CD4-positive, alpha-beta T cell treated with Interleukin-12 subunit alpha and Interleukin-12 subunit beta, for 1 hour (primary cell): ENCODE measurements at places on chromosomes 2 and 18.

DNA sequence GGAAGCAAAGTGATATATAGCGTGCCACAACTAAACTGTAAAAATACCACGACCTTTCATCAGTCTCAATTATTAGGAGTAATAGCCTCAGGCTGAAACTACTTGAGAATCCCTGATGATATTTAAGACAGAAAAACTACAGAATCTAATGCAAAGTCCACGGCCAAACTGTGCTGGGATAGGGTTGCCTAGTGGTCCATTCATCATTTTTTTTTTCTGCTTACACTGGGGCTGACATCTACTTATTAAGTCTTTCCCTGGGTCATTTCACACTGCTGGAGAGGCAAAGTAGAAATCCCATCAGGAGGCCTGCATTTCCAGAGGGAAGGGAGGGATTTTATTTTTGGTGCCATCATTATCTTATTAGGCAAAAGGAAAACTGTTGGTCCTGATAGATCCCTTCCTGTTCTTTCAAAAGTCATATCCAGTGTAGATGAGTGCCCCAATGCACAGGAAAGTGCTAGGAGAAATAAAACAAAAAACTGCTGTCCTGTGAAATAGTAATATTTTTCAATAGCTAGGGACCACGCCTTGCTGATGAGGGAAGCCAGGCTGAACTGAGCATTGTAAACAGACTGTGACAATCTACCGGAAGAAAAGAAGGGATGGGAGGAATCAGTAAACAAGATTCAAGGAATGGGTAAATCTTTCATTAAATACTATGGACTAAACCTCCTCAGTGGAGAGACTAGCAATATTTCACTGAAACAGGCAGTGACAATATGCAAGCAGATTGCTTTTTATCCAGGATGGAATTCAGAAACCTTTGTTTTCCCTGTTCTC, 644.3 kb downstream of the IRS1 start:
- DNase-seq = no peak

GRCh38 chr2:102166189-102166845, 20.5 kb upstream of the IL1RL2 start:
- no peak for DNase-seq

- no peak for DNase-seq
Measured at GRCh38 chr2:107148496-107148895, 262.5 kb upstream of the ST6GAL2 start.

DNA sequence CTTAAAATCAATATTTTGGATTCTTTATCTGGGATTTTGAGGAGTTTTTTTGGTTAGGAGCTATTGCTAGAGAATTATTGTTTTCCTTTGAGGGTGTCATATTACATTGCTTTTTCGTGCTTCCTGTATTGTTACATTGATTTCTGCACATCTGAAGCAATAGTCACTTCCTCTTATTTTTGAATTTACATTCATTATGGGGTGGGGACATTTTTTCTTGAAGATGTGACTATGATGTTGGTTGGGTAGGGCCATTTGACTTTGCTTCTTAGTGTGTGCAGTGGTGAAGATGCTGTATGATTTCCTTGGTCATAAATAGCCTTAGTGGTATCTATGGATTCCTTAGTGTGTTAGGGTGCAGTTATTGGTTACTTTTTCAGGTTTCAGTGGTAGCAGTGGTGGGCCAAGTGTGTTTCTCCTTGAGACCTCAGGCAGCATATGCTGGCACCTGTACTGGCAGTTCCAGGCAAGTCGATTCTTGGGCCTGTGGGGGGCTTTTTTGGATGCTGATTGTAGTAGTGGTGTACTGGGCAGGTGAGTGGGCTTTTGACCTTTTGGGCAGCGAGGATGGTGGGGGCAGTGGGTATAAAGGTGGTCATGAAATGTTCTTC, 61.8 kb downstream of the ARHGAP25 start:
- peak; percentile 40 for DNase-seq

- no peak for DNase-seq
Measured at GRCh38 chr2:103743195-103743594, 981.4 kb downstream of the TMEM182 start.

DNA sequence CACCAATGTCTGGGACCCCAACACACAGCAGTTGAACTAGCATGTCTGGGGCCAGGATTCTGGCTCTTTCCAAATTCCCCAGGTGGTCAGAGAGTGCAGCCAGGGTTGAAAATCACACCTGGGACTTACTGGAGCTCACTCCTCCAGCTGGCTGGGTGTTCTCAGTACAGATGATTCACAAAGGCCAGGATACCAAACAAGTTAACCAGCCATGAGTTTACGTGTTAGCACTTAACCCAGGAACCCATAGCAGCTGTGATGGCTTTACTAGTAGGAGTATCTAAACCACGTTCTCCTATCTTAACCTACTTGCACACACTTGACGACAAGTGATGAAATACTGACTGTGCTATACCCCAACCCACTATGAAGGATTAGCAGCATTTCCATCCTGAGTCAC, 222.8 kb downstream of the FBXO15 start:
- DNase-seq = no peak

GRCh38 chr2:188978291-188979081, 4.3 kb downstream of the COL3A1 start:
- no peak for DNase-seq

DNA sequence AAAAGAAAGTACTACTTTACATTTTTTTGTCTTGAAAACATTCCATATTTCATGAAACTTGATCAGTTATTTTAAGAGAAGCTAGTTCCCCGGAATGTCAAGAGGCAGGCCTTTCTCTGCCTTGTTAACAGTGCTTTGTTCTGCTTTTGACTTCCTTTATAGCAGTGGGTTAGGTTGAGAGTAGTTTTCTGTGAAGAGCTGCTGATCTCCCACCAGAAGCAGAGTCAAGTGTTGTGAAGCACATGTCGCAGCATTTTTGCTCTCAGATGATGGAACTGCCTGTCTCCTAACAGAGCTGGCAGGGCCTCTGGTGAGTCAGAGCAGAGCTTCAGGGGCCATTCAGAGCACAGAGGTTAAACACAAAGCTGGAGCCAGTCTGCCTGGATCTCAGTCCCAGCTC, 871.8 kb downstream of the SLC4A3 start:
- DNase-seq = no peak

DNA sequence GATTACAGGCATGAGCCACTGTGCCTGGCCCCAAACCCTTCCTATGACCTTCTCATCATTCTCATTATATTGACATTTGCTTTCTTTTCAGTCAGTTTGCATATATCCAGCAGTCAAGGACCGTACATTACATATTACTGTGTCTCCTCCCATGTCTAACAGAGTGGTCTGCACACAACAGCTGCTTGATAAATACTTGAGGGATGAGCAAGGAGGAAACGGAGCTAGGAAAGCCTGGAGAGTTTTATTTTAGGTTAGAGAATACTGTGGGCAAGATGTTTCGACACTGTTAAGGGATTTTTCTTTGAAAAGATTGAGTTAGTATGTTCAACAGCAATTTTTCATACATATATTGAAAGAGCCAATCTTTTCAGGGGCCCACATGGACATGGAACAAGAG, 76.2 kb upstream of the CHRNA1 start:
- no peak for DNase-seq

DNA sequence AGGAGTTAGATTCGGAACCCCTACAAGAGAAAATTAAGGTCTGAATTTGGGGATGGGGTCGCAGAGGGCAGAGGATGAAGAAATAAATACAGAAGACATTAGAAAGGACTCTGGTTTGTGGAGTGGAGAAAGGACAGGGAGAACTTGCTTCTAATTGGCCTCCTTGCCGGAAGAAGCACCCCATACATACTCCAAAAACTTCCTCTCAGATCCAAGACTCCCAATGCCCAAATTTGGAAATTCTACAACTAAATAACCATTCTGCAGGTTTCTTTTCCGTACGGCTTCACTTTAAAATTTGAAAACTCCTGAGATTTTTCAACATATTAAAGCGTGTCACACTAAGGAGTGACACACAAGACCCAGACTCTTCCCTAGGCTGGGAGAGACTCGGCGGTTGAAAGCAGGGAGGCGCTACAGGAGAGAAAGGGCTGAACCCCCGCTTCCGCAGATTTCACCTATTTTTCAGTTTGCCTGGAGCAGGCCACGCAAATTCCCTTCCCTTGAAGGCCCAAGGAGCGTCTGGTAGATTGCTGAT, 478 bp downstream of the CLHC1 start:
- DNase-seq = no peak

GRCh38 chr2:201827621-201828020, 21.3 kb downstream of the CDK15 start:
- DNase-seq = no peak

- DNase-seq = no peak
Measured at GRCh38 chr2:109397893-109398292, 215.9 kb downstream of the SEPTIN10 start.

DNA sequence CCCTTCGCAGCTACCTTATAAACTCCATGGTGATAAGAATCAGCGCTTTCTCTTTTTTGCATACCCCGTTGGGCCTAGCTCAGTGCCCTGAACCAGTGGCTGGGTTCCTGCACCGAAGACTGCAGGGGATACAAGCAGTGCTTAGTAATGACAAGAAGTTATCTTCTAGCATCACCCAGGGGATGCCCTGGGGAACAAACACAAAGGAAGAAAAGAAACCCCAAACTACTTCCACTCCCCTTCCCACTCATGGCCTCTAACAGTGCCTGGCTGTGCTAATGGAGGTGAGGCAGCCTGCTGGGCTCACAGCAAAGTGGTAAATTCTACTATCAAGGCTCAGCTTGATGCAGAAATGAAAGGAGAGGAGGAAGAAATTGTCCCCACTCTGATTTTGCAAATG, 314.7 kb downstream of the TXNL1 start:
- no peak for DNase-seq

DNA sequence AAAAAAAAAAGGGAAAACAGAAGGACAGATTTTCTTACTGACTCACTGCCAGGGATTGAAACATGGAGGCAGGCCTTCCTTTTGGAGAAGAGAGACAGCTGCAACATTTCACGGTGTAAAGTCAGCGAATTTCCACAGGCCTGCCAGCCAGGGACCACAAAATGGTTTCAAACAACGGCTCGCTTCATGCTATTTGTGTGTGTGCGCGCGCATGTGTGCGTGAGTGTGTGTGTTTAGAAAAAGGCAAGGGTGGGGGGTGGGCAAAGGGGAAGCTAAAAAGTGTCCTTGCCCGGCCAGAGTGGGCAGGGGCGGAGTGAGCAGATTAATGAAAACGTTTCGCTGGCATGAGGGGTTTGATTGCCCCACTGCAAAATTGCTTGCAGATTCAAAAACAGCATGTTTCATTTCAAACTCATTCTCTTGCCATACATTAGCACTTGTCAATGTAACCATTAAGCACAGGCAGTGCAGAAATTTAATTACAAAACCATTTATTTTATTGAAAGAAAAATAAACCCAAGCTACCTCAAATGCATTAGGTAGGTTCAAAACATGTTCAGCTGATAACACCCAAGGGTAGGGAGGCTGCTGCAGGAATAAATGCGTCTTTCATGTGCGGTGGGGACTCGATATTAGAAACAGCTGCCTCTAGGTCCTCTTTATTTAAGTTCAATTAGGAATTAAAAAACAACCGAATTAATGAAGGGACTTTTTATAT, 182.1 kb upstream of the SIX2 start:
- DNase-seq = no peak
